ENCODE measurements at places on chromosomes 11 and 22.

- DNase-seq, result no peak
Observed at GRCh38 chr22:30591191-30591587, 521 bp downstream of the PES1 start.

DNA sequence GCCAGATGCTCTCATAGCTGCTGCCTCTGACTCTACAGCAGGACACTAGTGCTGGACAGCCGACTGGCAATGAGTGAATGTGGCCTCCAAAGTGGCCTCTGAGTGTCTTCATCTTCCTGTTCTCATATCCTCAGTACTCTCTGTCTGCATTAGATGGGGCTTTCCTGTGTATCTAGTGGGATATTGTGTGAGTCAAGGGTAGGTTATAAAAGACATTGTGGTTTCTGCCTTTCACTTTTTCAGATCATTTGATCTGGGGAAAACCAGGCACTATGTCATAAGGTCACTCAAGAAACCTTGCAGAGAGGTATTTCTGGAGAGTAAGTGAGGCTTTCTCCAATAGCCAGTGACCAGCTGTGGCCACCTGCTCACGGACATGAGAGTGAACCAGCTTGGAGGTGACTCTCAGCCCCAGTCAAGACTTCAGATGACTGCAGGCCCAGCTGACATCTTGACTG, 333.6 kb upstream of the NCAM1 start:
- no peak for DNase-seq

GRCh38 chr11:35688023-35688422, 25.4 kb downstream of the TRIM44 start:
- DNase-seq, result no peak

DNA sequence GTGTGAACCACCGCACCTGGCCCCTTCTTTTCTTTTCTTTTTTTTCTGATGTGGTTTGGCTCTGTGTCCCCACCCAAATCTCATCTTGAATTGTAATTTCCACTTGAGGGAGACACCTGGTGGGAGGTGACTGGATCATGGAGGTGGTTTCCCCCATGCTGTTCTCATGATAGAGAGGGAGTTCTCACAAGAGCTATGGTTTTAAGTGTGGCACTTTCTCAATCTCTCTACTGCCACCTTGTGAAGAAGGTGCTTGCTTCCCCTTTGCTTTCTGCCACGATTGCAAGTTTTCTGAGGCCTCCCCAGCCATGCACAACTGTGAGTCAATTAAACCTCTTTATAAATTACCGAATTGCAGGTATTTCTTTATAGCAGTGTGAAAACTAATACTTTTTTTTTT, 4.9 kb upstream of the TCN2 start:
- no peak for DNase-seq

DNA sequence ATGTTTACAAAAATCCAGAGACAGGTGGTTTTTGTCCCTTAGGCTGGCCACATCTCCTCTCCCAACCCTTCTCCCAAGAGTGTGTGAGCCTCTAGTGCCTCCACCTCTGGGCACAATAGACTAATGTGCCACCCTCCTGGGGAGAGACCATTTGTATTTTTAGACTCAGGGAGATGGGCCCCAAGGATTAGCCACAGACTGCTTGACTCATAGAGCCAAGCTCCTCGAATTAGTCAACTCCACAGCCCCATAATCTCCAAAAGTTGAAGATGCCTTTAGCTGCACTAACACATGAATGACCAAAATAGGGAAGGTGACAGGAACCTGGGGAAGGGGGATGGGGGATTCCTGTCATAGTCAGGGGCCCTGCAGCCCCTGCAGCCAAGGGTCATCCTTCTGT, 53.0 kb upstream of the LRRC32 start:
- no peak for DNase-seq

Data from NCI-H2081 (cell line).